ENCODE measurements at places on chromosomes 2 and 18.

- no peak for DNase-seq
Measured at GRCh38 chr2:109712746-109713145, 81.4 kb upstream of the RGPD5 start.

DNA sequence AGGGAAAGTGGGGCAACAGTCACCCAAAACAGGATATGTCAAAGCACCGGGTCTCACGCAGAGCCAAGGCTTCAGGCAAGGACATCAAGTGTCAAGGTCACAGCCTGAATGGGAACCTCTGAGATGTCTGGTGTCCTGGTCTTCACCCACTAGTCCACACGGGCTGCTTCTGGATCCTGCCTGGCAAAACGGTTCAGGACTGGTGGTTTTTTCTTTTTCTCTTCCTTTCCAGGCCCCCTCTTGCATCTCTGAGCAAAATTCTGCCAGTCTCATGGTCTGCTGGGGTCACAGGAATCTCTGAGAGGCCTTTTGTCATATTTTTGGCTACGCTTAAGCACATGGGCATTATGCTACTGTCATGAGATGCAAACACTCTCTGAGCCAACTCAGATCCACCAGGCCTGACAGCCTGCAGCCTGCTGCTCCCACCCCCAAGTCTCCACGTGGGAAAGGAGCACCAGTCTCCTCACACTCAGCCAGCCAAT, 518.2 kb upstream of the ZEB2 start:
- DNase-seq: no peak

DNA sequence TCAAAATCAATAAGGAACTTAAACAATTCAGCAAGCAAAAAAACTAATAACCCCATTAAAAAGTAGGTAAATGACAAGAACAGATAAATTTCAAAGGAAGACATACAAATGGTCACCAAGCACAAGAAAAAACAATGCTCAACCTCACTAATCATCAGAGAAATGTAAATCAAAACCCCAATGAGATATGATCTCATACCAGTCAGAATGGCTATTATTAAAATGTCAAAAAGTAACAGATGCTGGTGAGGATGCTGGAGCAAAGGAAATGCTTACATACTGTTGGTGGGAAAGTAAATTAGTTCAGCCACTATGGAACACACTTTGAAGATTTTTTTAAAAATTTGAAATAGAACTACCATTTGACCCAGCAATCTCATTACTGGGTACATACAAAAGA, 538.0 kb downstream of the TMX3 start:
- DNase-seq: no peak

GRCh38 chr2:176637142-176637485, 367.9 kb downstream of the MTX2 start:
- DNase-seq: no peak

GRCh38 chr2:174023591-174024523, 58.7 kb upstream of the SP3 start:
- DNase-seq: peak; percentile 86

DNA sequence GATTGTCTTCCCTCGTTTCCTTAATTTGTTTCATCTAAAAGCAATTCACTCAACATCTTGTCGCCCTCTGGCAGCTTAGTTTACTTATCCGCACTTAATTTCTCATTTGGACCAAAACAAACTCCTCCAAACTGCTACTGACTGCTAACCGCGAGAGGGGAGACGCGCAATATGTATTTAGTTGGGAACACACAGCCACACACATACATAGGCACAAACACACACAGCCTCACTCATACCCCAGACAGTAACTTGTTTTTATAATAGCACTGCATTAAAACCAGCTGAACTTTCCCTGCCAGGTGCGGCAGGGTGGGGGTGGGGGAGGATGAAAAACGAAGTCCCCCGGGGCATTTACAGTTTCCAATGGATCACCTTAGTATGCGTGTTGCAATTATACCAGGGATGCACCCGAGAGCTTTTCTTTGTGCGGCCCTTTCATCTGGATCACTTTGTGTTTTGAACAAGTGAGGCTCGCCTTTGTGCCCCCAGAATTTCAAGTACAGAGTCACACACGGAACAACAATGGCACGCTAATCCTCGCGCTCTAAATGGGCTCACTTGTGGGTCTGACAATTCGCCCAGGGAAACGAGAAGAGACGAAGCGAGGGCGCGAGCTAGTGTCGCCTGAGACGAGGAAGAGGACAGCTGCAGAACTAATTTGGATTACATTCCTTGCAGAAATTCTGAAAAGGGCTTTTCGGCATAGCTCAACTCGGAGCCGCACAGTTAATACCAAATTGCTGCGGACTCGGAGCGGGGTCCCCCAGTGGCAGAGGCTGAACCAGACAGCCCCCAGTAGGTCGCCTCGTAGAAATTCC, 2.4 kb downstream of the ERBB4 start:
- DNase-seq: peak; percentile 64

DNA sequence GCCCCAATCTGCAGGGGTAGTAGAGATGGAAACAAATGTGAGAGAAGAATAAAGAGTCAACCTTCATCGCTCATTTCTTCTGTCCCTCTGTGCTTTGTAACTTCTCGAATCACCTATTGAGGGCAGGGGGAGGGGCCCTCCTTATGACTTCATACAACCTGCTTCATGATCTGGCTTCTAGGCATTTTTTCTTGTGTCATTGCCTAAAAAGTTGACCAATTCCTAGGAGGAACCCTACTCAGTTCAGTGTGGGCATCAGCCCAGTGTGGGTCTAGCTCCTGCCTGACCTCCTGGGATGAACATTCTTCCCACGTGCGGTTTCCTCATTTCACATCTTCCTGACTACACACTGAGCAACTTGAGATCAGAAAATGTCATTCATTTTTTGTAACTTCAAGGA, 46.3 kb upstream of the CREB1 start:
- DNase-seq: no peak

DNA sequence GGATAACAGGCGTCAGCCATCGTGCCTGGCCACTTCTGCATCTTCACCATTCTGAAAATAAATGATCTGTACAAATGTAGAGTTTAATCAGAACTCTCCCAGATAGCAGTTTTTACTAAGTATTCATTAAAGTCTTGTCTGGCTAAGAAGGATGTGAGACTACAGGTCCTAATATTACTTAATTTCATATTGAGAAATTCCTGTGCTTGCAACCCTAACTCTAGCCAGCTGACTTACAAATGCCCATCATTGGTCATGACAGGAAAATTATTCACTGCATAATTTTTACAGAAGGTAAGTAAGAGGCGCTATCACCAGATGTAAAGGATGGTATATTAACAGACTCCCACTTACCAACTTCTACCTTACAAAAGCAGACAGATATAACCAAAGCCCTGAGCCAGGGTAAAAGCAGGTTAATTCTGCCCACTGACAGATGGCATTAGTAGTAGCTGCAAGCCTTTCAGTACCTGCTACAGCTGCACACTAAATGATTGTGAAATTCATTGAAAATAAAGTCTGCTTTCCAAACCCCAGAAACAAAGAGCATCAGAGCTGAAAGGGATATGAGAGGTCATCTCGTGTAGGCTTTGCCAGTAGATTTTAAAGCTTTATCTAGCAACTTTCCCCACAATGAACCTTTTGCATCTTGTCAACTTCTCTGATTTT, 271.3 kb upstream of the STON1 start:
- DNase-seq: no peak

- no peak for DNase-seq
Measured at GRCh38 chr18:902229-902628, 2.4 kb upstream of the ADCYAP1 start.

DNA sequence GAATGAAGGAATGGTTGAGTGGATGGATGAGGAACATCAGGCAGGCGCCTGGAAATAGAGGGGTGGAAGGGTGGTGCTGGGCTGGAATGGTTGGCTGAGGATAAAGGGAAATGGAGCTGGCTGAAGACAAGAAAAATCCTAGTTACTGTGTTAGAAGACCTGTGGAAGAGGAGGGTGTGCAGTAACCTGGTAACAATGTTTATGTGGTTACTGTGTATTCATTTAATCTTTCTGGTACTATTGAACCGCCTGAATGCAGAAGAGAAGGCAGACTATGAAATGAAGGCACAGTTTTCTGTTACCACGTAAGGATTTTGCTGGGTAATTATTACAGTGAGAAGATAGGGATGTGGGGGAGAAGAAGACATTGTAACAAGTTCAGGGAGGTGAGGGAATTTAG, 110.3 kb upstream of the MGAT5 start:
- DNase-seq: no peak

DNA sequence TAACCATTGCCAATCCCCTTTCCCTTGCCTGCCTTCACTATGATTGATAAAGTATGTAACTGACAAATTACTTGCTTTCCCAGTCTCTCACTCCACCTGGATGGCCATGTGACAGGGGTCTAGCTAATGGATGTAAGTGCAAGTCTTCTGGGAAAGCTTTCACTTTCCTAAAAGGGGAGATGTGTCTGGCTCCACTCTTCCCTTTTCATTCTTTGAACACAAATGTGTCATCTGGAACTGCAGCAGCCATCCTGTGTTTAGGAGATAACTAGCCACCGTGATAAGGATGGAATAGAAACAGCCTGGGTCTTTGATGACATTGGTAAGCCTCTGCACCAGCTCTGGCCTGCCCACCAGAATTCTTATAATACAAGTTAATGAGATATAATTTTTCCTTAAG, 38.2 kb downstream of the SNRPD1 start:
- DNase-seq: no peak

GRCh38 chr2:121649149-121649595, at the start of gene CLASP1:
Gene CLASP1, minus strand, starts transcription at chr2:121649462. Its CDS starts 43,567 bp downstream, at chr2:121605895.
- DNase-seq: peak; percentile 94

- no peak for DNase-seq
Measured at GRCh38 chr2:218645126-218645525, 14.3 kb downstream of the ZNF142 start.

- DNase-seq: no peak
Measured at GRCh38 chr2:64212801-64213321, 68.6 kb upstream of the PELI1 start.

- no peak for DNase-seq
Measured at GRCh38 chr2:199309973-199310372, 147.8 kb downstream of the SATB2 start.

- DNase-seq: no peak
Measured at GRCh38 chr2:39647104-39647765, 18.5 kb upstream of the TMEM178A start.

DNA sequence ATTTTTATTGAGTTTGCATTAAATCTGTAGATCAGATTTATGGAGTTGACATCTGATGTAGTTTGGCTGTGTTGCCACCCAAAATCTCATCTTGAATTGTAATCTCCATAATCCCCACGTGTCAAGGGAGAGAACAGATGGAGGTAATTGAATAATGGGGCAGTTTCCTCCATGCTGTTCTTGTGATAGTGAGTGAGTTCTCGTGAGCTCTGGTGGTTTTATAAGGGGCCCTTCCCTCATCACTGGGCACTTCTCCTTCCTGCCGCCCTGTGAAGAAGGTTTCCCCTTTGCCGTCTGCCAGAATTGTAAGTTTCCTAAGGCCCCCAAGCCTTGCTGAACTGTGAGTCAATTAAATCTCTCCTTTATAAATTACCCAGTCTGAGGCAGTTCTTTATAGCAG, 32.2 kb downstream of the ZC3H15 start:
- no peak for DNase-seq

DNA sequence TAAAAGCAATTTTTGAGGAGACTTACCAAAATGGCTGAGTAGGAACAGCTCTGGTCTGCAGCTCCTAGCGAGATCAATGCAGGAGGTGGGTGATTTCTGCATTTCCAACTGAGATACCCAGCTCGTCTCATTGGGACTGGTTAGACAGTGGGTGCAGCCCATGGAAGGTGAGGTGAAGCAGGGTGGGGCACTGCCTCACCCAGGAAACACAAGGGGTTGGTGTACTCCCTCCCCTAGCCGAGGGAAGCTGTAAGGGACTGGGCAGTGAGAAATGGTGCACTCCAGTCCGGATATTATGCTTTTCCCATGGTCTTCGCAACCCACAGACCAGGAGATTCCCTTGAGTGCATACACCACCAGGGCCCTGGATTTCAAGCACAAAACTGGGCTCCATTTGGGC, 419.0 kb downstream of the NUP35 start:
- DNase-seq: no peak

DNA sequence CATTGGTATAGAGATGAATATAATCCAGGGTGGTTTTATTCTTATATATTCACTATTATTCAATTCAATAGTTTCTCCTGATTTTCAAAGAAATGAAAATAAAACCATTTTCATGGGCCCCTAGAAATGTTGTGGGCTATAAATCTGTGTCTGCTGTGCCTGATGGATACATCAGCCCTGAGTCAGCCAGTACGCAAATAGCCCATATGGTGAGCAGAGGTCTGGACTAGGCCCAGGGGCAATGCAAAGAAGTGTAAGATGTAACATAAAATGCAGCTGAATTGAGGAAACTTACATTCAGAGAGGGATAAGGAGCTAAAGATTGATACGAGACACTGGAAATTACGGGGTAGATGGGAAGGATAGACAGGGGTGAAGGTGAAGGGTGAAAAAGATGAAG, 122.5 kb downstream of the MAIP1 start:
- no peak for DNase-seq

DNA sequence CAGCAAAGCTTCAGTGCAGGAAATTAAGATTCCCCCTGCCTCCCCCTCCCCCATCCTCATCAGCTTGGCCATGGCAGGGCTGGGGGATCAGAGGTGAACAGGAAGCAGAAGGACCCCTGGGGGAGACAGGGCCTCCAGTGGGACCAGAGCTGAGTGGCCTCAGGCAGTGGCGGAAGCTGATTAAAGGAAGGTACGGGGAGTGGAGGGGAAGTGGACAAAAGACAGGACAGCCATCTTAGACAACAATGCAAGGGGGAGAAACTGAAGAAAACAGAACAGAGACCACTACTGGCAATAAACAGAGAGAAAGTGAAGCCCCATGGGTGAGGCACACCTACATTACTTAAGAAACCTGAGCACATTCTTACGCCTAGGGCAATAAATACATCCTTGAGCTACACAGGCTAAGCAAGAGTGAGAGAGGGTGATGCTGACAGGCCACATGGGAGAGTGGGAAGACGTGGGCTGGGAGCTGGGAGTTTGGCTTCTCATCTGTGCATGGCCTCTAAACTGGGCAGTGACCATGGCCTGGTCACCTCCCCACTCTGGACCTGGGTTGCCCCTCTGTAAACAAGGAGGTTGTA, 59.6 kb downstream of the BCL11A start:
- DNase-seq: no peak

DNA sequence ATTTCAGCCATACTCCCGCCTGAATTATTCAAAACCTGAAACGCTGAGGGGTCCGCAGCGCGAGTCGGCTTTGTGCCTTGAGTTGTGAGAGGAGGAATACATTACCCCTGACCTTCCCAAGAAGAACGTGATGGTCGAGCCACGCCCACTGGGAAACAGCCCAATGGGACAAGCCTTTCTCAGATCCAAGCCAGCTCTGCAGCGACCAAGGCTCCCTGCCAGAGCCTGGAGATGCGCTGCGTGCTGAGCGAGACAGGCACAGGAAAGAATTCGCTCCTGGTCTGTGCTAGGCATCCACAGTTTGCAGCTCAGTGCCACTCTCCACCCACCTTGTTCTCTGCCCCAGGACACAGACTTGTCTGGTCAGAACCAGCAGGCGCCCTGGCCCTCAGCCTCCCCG, 74.1 kb upstream of the GLI2 start:
- no peak for DNase-seq

GRCh38 chr2:172173174-172173706, 70.5 kb upstream of the DLX2 start:
- no peak for DNase-seq

- peak; percentile 61 for DNase-seq
Measured at GRCh38 chr2:120399889-120400240, 53.9 kb downstream of the INHBB start.

- peak; percentile 96 for DNase-seq
Measured at GRCh38 chr2:130391058-130391871, 35.4 kb downstream of the PTPN18 start.
